ENCODE measurements at places on chromosomes 3 and 15. TPM values are rescaled to one million over a fixed set of nuclear protein-coding genes. Genes with fewer than 3 reads are reported as not detected.

DNA sequence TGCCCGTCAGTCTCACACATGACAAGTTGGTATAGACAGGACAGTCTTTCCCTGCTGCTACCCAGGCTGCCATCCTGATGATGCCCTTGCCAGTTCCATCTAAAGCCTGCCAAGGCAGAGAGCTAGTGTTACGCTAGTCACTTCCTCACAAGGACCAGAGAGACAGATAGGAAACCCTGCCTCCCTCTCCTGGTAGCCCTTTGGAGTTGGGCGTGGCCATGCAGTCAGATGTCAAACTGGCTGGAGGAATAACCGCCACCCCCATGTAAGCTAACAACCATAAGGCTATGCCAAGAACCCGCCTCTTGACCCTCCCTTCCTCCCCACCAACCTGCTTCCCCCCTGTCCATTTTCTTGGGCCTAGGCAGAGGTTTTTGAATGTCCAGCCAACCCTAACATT is 2.8 kb downstream of the TMEM115 start:
- DNase-seq: peak; percentile 44

The IL17RB gene
- total RNA-seq: not detected

- DNase-seq: no peak
Measured at GRCh38 chr3:18556503-18557135, 131.5 kb upstream of the SATB1 start.

DNA sequence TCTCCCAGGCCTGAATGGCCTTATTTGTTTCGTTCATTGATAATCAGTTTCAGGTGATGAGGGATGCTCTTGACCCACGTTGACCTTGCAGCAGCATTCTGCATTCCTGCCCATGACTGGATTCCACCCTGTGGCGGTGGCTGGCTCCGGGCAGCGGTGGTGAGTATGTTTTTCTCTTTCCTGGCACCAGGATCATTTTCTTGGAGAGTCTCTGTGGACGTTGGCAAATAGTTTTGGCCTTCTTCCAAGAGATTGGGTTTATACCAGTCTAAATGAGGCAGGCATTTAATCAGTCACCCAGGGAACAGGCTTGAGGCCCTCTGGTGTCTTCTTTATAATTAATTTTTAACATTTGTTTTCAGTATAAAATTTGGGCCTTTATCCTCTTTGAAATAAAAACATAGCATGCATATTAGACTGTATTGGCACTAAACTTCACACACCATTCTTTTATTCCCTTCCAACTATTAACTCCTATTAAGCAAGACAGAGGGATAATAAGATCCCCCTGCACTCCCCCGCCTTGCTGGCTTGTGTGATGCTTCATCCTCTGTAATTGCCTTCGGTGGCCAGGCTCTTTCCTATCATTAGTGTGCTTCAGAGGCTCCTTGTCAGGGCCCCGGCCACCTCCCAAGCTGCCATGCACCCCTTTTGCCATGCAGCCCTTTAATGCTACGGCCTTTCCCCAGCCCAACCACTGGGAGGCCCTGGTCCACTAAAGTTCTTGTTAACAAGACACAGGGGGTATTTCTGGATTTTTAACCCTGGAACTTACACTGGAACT is 176.2 kb upstream of the TOPAZ1 start:
- DNase-seq: no peak

The A4GNT gene
- total RNA-seq: not detected

DNA sequence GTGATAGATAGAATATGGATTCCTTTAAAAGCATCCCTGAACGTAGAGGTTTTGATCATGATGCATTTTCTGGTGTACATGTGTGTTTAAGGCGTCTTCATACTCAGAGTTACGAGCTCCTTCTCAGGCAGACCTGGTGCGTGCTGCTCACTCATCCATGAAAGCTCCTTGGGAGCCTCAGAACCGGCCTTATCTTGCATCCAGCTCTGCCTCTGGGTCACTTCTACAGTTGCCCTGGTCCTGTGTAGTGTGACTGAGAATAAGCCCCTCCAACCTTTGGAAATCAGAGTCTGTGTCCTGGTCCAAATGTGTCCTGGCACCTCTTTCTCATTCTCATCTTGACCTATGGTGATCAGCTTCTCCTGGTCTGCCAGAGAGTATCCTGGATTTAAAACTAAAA is 17.3 kb upstream of the RARRES1 start:
- DNase-seq: no peak

The ZNF620 gene
- 9.7 TPM for total RNA-seq

The PPP1R14D gene
- total RNA-seq: not detected

The CSTA gene
- total RNA-seq: not detected

The VIPR1 gene
- total RNA-seq: 0.23 TPM

GRCh38 chr15:77874063-77874462 is 203.4 kb downstream of the TBC1D2B start:
- DNase-seq: no peak

GRCh38 chr3:171982828-171983227 is 56.5 kb upstream of the FNDC3B start:
- no peak for DNase-seq

DNA sequence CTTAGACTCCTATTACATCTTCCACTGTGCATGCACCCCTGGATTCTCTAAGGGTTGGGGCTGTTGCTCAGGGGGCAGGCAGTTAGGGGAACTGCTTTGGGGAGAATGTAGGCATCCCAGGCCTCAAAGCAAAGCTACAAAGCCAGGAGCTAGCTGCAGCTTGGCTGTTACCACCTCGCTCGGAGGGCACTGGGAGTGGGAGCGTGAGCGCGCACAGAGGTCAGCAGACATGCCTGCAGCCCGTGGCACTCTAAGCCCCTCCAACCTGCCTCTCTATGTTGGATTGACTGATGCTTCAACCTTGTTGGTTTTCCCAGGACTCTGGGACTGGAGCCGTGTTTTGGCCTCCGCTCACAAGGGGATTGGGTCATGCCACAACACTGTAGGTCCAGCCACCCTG is 69.8 kb downstream of the CPN2 start:
- DNase-seq: no peak

The MESP2 gene
- not detected for total RNA-seq

DNA sequence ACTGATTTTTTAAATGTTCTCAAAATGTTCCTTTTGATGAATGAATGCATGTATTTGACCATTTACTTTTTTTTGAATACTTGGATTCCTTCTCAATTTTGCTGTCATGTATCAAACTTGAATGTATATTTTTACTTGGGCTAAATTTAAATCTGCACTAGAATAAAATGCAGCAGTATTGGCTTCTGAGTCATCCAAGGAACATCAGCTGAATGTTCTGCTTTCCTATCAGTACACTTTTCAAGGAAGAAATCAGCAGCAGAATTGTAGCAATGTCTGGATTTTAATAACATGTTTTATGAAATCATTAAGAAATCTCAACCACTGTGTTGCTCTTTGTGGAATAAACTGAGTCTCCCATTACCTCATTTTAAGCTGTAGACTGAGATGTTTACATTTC is 57.0 kb upstream of the COL6A6 start:
- DNase-seq: no peak

DNA sequence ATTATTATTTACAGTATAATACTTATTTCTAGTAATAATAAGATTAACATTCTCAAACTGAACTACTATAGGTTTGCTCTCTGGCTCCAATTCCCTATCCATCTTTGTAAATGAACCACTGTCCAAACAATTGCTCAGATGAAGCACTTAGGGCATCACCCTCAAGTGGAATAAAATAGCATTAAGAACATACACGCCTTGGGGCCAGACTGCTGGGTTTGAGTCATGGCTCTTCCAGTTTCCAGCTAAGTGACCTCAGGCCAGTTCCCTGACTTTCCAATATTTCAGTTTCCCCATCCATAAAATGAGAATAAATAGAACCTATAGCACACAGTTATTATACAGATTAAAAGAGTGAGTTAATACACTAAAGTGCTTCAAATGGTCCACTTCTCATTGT is 507.2 kb downstream of the MAGI1 start:
- no peak for DNase-seq

GRCh38 chr3:62057339-62058047 is 315.9 kb downstream of the FEZF2 start:
- DNase-seq: no peak

GRCh38 chr15:63041402-63041973 is 1.1 kb upstream of the TPM1 start:
- DNase-seq: no peak

DNA sequence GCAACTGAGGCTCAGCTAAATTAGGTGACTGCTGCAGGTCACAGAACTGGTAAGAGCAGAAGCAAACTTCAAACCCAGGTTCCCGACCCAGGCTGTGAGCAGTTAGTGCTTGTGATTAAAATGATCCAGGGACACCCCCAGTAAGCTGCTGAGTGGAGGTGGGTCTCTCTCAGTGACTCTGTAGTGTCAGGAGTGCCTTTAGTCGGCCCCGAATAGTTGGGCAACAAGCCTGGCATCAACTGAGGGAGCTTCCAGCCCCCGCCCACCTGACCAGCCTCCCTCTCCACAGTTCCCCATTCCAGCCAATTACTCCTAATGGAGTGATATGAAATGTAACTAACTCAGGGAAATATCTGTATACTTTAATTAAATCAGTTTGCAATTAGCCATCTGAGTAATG is 168.0 kb upstream of the SMAD3 start:
- no peak for DNase-seq

- DNase-seq: no peak
Measured at GRCh38 chr3:120636795-120637401, 40.8 kb downstream of the NDUFB4 start.

The AMIGO3 gene
- 1.0 TPM for total RNA-seq

The RASL12 gene
- total RNA-seq: not detected

DNA sequence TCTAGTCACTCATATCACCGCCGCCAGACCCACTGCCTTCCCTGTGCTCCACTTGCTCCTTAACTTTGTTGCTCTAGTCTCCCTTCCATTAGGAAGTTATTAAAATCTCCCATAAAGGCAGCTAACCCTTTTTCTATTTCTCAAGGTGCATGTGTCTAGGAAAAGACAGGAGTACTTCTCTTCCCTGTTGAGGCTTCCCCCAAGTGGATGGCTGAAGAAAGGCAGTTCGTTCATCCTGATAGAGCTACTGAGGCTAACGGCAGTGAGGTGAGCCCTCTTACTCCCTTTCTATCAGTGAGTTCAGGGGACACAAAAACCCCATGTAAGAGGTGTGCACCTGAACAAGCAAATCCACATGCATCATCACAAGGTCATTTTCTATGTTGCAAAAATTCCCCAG is 397.8 kb downstream of the IGSF11 start:
- no peak for DNase-seq

- DNase-seq: no peak
Measured at GRCh38 chr15:36152936-36153335, 426.5 kb upstream of the CDIN1 start.

The TRIM42 gene
- total RNA-seq: not detected

The SEMA3F gene
- total RNA-seq: 79.4 TPM

- peak; percentile 35 for DNase-seq
Measured at GRCh38 chr15:58947179-58947578, 13.7 kb upstream of the SLTM start.

GRCh38 chr15:89980896-89981295 is 20.2 kb upstream of the ZNF710 start:
- no peak for DNase-seq

GRCh38 chr3:171825222-171825828 is 15.0 kb upstream of the PLD1 start:
- DNase-seq: no peak

- DNase-seq: no peak
Measured at GRCh38 chr3:126370606-126371005, 13.4 kb upstream of the KLF15 start.

The RAB6B gene
- total RNA-seq: 1.9 TPM

DNA sequence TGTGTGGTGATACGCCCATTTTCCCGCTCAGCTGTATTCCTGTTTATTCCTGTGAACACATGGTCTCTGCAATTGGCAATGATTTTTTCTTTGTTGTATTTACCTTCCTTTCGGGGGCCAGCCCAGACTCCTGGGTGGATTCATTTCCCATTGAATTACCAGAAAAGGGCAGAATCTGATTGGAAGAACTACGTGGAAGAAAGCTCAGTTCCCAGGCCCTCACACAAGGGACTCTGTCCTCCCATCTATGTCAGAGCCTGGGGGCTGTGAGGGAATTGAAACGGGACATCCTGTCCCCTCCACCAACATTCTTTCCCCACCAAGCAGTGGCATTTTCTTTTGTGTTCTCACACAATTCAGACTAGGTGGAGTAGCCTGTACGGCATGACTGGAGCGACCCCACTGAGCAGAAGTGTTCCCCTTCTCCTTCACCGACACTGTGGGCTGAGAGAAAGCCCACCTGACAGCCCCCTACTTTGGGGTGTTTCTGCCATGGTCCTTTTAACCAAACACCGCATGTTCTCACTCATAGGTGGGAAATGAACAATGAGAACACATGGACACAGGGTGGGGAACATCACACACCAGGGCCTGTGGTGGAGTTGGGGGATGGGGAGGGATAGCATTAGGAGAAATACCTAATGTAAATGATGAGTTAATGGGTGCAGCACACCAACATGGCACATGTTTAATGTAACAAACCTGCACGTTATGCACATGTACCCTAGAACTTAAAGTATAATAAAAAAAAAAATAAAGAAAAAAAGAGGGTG is 32.1 kb upstream of the RFTN1 start:
- DNase-seq: no peak

DNA sequence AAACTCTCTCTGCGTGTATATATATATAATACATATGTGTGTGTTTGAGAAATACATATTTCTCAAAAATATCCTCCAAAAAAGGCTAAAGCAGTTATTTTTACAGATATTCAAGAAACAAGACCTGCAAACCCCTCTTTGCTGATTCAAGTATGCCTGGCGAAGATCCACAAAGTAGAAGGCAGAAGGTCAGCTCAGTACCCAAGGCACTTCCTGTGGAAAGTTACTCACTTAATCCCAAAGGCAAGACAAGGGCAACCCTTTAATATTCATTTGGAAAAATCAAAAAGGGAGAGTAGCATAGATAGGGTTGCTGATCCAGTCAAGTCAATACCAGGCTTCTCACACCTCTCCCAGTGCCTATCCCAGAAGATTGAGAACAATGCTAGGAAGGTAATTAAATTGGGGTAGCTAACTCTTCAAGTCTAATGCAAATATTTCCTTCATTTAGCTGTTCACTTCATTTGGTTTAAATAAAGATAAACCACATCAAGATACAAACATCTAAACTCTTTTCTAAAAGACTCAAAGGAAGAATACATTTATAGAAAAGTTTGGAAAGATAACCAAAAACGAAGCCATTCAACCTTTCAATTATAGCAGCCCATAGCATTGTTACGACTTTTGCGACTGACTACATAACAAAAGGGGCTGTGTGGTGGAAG is 7.2 kb downstream of the COX17 start:
- DNase-seq: peak; percentile 55

The SYNM gene
- total RNA-seq: 60.0 TPM

The ZMYND10 gene
- 0.05 TPM for total RNA-seq

The FLNB gene
- 796 TPM for total RNA-seq

- DNase-seq: no peak
Measured at GRCh38 chr3:98680723-98681122, 82.4 kb upstream of the ST3GAL6 start.

GRCh38 chr3:170354760-170355159 is 2.8 kb upstream of the SKIL start:
- DNase-seq: no peak

- no peak for DNase-seq
Measured at GRCh38 chr3:132464066-132464465, 46.8 kb downstream of the DNAJC13 start.

DNA sequence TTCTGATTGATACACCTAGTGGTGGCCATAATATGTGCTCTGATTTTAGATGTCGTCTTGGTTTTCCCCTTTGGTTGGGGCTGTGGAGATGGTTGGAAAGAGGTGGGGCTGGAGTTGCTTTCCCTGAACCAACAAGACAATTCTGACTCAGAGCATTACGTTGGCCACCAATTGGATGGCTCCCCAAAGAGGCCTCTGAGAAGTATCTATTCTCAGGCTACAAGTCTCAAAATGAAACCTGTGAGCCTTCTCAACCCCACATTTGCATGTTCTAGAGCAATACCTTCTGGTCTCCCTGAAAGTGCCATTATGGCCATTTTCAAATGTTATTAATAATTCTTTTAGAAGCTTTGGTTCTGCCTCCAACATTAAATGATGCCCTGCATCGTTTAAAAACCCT is 188.4 kb upstream of the WNT5A start:
- DNase-seq: no peak

Measured in dermis blood vessel endothelial cell (primary cell).